Thoracic aorta (tissue), 2 donors: ENCODE measurements at places on chromosomes 16 and 17. TPM values are rescaled to one million over a fixed set of nuclear protein-coding genes. Genes with fewer than 3 reads are reported as not detected.

Gene PRKCB
- 3.4 TPM for total RNA-seq

Gene HOXB6
- 4.2 TPM for total RNA-seq

GRCh38 chr16:50763211-50763610 is 21.3 kb downstream of the CYLD start:
- DNase-seq, result no peak

GRCh38 chr17:67290711-67291291 is 45.8 kb upstream of the HELZ start:
- no peak for DNase-seq

- DNase-seq, result no peak
Observed at GRCh38 chr17:76134911-76135809, 5.9 kb downstream of the FOXJ1 start.

DNA sequence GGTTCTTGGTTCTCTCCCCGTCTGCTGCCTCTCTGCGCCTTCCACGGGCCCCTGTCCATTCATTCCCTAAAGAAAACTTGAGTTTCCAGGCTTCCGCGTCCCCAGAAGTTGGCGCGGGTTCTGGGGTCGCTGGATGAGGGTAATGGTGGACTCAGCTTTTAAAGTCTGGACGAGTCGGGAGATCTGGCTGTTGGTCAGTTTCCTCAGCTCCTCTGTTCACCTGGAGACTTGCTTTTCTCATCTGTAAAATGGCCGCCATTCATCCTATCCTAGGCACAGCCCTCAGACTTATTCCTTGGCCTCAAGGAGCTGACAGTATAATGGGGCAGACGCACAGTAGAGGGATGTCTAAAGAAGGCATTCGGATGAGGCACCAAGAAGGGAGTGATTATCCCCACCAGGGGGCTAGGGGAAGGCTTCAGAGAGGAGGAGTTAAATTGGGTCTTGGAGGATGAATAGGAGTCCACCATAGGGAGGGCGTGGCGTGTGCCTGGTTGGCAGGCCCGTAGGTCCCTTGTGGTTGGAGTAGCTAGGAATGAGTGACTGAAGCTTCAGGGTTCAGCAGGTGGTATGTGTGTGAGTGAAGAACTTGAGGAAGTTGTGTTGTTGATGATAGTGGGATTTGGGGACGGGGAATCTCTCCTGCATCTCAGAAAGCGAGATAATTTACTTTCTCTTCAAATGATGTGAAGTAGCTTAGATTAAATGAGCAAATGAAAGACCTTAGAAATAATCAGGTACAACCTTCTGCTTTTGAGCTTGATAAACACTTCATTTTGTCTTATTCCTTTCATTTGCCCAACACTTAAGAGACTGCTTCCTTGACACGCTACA is 652 bp downstream of the VPS35L start:
- DNase-seq, result no peak

GRCh38 chr17:34226011-34226743 is 28.9 kb upstream of the CCL2 start:
- DNase-seq, result no peak

DNA sequence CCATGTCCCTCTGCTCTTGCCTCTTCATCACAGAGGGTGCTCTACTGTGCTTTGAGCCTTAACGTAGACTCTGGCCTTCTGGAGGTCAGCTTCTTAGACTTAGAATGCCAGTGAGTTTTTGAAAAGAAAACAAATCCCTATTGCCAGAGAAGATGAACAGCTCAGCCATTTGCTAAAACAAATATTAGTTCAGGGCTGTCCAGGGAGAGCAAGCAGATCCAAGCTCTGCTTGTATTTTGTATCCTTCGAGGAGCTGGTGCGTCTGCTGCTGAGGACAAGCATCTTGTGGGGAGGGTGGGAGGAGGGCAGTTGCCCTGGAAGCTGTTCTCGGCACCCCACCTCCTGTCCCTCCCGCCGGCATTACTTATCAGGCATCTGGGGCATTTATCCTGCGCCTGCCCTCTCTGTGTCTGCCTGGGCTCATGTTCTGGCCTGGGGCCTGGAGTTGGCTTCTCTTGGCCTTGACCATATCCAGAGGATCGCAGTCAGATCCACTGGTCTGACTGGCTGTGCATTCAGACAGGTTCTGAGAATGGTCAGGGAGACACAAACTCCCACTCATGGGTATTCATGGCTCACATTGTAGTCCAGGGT is 173.1 kb upstream of the NLRP1 start:
- no peak for DNase-seq

- no peak for DNase-seq
Observed at GRCh38 chr17:6699997-6700947, 12.9 kb downstream of the SLC13A5 start.

- no peak for DNase-seq
Observed at GRCh38 chr17:10649602-10650001, 7.5 kb downstream of the MYH3 start.

GRCh38 chr16:27771201-27771910 is 221.4 kb downstream of the KATNIP start:
- DNase-seq, result no peak

DNA sequence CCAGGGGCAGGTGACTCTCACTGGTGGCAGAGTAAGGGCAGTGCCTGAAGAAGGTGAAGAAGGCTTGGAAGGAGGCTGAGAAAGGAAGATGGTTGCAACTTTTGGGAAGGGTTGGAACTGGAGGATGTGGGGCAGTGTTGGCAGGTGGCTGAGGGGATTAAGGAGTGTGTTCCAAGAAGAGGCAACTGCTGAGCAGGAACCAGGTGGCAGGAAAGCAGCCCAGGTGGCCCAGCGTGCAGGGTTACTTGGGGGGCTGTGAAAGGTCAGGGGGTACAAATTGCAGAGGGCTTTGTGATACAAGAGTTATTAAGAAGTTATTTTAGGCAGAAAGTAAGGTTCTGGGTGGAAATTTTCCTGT is 28.6 kb downstream of the WSCD1 start:
- DNase-seq, result no peak

DNA sequence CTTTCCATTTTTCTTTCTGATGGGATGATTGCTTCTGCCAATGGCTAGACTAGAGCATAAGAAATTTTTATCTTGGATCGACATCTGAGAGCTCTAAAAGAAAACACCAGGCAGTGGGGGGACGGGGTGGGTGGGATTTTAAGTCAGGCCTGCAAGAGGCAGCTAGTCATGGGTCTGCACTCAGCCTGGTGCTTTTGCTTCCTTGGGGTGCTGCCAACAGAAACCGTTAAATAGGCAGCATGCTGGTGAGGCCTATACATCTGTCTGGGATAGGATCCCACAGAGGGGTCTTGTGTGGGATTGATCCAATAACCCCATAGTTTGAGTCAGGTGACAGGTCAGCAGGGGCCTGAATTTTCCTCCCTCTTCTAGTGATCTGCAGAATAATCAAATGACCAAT is 26.9 kb downstream of the ZNRF1 start:
- DNase-seq, result no peak

- no peak for DNase-seq
Observed at GRCh38 chr17:82655523-82655922, 7.3 kb upstream of the WDR45B start.

- DNase-seq, result no peak
Observed at GRCh38 chr17:43900858-43901754, 6.2 kb downstream of the MPP2 start.

DNA sequence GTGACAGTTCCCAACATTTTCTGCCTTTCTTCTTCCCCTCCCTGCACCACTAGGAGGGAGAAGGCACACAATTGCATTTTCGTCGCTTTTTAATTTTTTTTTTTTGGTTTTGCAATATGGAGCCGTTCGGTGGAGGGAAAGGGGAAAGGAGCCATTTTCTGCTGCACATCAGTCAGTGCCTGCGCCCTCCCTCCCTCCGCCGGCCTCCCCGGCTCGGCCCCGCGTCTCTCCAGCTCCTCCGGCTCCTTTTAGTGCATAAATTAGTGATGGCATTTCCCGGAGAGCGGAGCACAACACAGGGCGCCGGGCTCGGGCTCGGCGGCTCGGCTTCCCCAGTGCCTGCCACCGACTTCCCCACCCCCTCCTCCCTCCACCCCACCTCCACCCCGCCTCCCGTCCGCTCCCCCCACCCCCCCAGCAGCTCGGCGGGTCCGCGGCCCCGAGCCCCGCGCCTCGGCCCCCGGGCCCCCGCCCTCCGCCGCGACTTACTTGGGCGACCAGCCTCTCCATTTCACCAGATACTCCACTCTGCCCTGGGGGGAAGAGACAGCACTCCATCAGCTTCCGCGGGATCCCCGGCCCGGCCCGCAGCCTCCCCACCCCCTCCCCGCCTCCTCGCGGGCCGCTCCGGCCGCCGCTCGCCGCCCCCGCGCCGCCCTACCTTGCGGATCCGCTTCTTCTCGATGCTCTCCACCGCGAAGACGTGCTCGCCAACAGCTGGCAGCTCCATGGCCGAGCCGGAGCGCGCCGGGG is 542 bp downstream of the CBX4 start:
- DNase-seq, result no peak

- DNase-seq, result no peak
Observed at GRCh38 chr16:9484426-9484825, 393.0 kb downstream of the HAPSTR1 start.
